ENCODE measurements at places on chromosomes 7 and 10. TPM values are rescaled to one million over a fixed set of nuclear protein-coding genes. Genes with fewer than 3 reads are reported as not detected.

GRCh38 chr7:81767926-81768325 is 1.9 kb downstream of the HGF start:
- DNase-seq: no peak

- no peak for DNase-seq
Measured at GRCh38 chr10:132388891-132389432, 8.0 kb upstream of the PWWP2B start.

GRCh38 chr10:11261143-11261542 is 243.5 kb downstream of the CELF2 start:
- DNase-seq: no peak

- DNase-seq: no peak
Measured at GRCh38 chr7:101906291-101907240, 89.1 kb downstream of the CUX1 start.

DNA sequence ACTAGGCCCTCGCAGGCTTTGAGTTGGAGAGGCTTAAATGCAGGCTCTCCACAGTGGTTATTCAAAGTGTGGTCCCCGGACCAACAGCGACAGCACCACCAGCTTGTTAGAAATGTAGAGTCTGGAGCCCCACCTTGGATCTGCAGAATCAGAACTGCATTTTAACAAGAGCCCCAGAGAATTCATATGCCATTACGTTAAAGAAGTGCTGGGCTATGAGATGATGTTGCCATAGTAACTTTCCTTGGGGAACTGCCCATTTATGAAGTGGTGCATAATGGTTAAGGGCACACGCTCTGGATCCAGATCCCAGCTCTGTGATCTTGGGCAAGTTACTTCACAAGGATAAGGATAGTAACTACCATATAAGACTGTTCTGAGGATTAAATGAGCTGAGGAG is 48.9 kb downstream of the ZCCHC24 start:
- no peak for DNase-seq

DNA sequence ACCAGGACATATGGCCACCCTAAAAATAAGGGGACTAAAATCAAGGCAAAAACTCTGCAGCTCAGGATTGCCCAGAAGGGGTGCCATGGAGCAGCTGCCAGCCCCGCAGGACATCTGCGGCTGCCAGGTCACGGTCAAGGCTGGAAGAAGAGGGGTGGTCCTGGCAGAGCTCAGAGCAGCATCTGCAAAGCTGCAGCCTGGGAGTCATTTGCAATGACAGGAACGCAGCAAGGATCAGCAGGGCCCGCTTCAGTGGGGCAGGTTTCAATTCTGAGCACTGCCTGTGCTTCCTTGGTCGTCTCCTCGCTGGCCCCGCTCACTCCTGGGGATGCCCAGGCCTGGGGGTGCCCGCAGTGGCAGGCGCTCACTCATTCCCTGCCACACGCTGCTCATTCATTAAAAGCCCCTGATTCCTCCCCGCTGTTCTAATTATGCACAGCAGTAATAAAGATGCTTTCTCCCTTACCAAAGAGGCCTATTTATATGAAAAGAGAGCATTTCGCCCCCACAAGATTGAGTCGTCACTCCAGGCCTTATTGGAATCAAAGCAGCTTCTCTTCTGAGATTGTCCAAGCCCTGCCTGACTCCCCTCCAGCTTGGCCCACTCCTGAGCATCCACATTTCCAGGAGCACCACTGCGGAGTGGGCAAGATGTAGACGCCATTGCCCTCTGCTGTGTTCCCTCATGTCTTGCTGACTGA is 4.6 kb downstream of the HSPA12A start:
- DNase-seq: no peak

- DNase-seq: no peak
Measured at GRCh38 chr7:14432924-14433323, 443.5 kb upstream of the ETV1 start.

DNA sequence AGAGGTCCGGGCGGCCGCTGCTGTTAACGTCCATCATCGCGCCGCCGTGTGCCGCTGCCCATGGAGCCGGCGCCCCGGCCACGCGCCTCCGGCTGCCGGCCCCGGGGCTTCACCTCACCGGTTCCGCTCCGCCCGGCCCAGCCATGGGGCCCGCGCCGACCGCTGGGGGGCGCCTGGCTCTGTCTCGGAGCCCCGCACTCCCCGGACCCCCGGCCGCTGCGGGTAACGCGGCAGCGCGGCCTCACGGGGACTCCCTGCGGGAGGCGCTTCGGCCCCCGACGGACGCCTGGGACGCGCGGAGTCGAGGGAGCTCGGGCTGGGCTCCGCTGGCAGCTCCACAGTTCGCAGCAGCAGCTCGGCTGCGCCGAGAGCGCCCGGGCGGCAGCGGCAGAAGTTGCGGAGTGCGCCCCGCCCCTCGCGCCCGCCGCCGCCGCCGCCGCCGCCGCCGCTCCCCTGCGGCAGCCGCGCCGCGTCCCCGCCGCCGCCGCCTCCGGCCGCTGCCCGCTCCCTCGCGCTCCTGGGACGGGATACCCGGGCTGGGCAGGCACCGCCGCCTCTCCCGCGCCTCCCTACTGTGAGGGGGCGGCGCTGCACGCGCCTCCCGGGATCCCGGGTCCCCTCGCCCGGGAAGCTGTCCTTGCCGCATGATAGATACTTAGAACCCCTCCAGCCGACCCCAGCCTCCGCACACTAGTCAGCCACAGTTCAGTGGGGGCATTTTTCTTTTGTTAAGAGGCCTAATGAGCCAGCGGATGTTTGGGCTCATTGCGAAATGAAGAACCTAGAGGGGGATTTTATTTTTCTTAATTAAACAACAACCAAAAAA is at the start of gene HTR7:
HTR7 (minus strand) TSS at position 405 of the 826 bp plus-strand sequence; CDS start at position 37, 368 bp downstream.
- DNase-seq: peak; percentile 20

DNA sequence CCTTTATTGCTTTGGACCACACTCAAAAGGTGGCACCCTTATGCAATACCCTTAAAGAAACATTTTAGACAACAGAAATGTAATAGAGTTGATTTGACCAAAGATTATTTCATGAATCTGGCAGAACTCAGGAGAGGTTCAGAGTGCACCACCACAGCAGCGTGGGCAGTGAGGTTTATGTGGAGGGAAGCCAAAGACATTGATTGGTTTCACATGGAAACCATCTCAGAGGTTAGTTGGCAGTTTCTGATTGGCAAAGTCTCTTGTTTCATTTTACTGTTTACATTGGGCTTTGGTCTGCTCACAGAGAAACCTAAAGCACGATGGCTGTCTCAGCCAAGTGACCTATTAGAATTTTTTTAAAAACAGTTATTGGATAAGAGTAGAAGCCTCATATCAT is 101.3 kb downstream of the SDHAF3 start:
- DNase-seq: no peak

- DNase-seq: no peak
Measured at GRCh38 chr7:21504021-21504420, 38.8 kb upstream of the DNAH11 start.

- no peak for DNase-seq
Measured at GRCh38 chr10:28812384-28813372, 135.4 kb downstream of the BAMBI start.

GRCh38 chr7:128410451-128410753 is 620 bp upstream of the IMPDH1 start:
- DNase-seq: peak; percentile 37

TMEM178B gene
- 2.2 TPM for polyA plus RNA-seq

TFEC gene
- polyA plus RNA-seq: 132 TPM

NRG3 gene
- 0.96 TPM for polyA plus RNA-seq
